ENCODE measurements at places on chromosomes 2 and 18.

DNA sequence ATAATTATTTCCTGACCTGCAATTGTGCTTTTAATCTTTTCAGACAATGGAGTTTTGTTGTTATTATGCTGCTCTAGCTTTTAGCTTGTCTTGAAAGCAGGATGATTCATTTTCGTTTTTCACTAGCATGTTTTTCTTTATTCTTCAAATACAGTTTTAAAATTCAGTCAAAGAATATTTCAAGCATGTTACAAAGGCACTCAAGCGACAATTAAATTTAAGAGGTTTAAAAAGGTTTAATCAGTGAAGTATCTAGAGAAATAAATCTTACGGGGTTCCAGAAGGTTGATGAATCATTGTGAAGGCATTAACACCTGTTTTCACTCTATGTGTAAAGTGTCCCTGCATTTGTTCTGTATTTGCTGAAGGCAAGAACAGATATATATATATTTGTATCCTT lies 390.7 kb upstream of the TMEFF2 start:
- DNase-seq, result no peak

GRCh38 chr2:44533508-44533907 lies 171.8 kb downstream of the CAMKMT start:
- no peak for DNase-seq

- no peak for DNase-seq
Observed at GRCh38 chr2:129755786-129756185, 223.7 kb upstream of the RAB6C start.

DNA sequence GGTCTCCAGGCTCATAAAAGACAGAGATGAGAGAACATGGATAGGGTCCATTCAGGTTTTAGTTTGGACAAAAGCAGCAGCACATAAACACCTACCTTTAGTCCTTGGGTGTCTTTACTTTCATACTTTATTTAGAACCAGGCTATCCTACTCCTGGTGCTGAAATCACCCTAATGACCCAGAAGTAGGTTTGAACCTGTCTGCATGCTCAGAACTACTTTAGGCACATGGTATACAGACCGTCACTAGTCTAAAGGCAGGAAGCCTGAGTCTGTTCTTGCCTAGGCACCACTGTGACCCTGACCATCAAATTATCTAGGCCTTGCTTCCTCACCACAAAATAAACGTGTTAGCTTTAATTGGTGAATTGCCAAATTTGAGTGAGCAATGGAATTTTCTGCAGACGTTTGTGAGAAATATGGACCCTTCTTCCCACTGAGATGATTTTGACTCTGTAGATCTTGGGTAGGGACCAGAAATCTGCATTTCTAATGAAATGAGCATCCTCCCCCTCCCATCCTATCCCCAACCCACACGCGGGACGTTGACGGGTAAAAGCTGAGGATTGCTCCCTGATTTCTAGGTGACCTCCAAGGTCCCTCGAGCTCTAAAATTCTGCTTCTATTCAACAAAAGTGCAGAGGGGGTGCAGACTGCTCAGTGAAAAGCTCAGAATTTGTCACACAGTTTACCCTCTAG lies 75.1 kb downstream of the PLEKHM3 start:
- no peak for DNase-seq

DNA sequence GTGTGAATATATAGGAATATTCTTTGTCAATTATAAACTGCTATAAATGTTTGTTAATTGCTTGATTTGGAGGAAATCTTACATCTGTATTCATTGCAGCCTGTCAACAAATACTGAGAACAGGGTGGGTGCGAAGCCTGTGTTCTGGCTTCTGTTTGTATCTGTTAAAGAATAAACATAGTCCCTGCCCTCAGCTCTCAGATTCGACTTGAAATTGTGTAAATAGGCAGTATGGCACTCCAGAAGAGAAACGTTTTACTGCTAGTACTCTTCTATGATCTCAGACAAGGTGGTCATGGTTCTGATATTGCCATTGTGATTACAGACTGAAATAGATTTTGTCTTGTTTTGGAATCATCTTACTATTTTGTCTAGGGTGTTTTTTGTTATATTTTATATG lies 92.1 kb downstream of the TANC1 start:
- no peak for DNase-seq

- no peak for DNase-seq
Observed at GRCh38 chr2:46393865-46394264, 85.5 kb upstream of the TMEM247 start.

GRCh38 chr2:62474176-62474575 lies 31.8 kb downstream of the TMEM17 start:
- no peak for DNase-seq

GRCh38 chr2:37891846-37892435 lies 33.1 kb upstream of the RMDN2 start:
- DNase-seq, result no peak

DNA sequence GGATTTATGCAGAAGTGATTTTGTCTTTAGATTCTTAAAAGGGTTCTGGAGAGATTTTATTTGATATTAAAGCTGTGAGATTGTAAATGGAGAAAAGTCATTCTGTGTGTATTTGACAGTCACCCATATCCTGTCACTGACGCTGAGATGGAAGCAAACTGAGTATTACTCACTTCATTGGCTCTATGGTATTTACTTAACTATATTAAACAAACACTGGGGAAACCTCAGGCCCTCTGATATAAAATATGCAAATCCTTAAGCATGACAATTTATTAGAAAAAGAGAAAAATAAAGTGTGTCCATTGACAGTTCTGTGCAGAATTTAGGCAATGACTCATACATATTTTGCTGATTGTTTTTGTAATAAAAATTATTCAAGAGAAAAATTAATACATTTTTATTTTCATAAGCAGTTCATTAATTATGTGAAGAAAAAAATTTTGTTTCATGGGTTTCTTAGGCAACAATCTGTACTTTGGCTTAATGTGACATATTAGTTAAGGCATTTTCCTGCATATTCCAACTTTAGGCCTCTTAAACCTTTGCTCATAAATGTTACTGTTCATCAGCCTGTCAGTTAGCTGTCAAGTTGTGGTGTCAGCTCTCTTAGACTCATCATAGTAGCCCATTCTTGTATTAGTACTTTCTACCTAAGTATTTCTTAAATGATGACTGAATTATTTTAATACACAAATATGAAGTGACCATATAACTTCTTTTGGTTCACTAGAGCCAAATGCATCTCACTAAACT lies 99.9 kb downstream of the PARD3B start:
- DNase-seq, result no peak

GRCh38 chr18:66550366-66550765 lies 53.5 kb downstream of the CDH19 start:
- DNase-seq, result no peak
